Activated CD4-positive, alpha-beta T cell treated with anti-CD3 and anti-CD28 coated beads, Interleukin-2, amount 10 ng/mL, durations not matched to agents 7 days and 5 days (primary cell): ENCODE measurements at places on chromosomes 2 and 18. TPM values are rescaled to one million over a fixed set of nuclear protein-coding genes. Genes with fewer than 3 reads are reported as not detected.

GRCh38 chr2:64860276-64860885 lies 128.8 kb upstream of the SLC1A4 start:
- H3K36me3 ChIP-seq, result no peaks in the 10 kb centered on the region
- no peak overlapping the region for H3K4me3 ChIP-seq
- no peak overlapping the region for H3K27ac ChIP-seq

- H3K36me3 ChIP-seq, result no peaks in the 10 kb centered on the region
- H3K27ac ChIP-seq, result no peak overlapping the region
- H3K4me1 ChIP-seq, result no peaks in the 10 kb centered on the region
- H3K4me3 ChIP-seq, result no peak overlapping the region
- DNase-seq, result no peak
- H3K27me3 ChIP-seq, result peaks cover 12% of the 10 kb centered on the region
Measured at GRCh38 chr2:32958821-32959220, 12.1 kb downstream of the LTBP1 start.

- no peak overlapping the region for H3K27ac ChIP-seq
- no peak for DNase-seq
- H3K4me1 ChIP-seq, result no peaks in the 10 kb centered on the region
- no peak overlapping the region for H3K4me3 ChIP-seq
Measured at GRCh38 chr18:3286159-3286558, 24.2 kb downstream of the MYL12B start.

Gene NFATC1
- total RNA-seq, result 36.9 TPM

DNA sequence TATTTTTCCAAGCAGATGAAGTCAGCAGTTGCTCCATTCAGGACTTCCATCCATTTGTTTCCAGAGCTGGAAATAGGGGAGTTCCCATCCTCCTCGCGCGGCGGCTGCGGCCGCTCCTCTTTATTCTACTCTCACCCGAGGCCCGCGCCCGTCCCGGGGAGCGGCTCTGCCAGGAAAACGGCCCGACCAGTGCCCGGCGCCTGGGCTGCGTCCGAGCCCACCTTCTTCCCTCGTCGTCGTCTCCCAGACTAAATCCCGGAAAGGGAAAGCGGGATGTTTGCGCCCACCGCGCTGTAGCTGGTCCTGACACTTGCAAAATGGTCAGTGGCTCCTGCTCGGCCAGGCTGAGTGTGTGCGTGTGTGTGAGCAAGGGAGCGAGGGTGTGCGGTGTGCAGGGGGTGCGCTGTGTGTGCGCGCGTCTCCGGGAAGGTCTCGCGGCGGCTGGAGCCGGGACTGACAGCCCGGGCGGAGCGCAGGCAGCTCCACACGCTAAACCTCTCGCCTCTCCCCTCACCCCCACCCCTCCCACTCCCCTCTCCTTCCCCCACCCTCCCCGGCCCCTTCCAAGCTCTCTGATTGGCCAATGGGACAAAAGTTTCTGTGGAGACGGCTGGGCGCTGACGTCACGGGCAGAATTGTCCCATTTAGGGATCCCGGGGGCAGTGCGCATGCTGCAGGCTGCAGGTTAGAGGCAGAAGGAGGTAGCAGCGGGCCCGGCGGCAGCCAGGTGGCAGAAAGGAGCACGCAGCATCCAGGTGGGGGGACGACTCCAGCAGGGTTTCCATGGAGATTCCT lies at the start of gene NOL4:
Gene NOL4 (minus strand): TSS at position 491 of the 795 bp plus-strand sequence. CDS start 1,660 bp downstream, outside the sequence.
- H3K27ac ChIP-seq, result peak within 1 kb of the TSS; percentile 25
- no peak within 1 kb of the TSS for H3K4me3 ChIP-seq
- peaks cover 45% of the 10 kb centered on the region for H3K27me3 ChIP-seq
- H3K36me3 ChIP-seq, result peaks cover 1% of the 10 kb centered on the region
- no peaks in the 10 kb centered on the region for H3K4me1 ChIP-seq

DNA sequence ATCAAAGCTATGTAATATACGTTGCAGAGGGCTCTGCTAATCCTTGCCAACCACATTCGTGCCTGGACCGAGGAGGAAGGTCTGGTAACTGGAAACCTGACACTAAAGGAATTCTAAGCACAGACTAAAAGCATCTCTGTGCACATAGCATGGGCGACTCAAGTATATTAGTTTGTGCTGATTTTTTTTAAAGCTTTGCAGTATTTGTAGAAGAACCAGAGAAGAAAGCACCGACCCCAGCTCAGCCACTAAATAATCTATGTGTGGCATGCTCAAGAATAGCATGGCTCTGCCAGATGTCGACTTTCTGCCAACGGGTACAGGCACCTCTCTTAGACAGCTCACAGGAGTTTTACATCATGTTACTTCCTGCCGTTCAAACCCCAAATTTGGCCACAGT lies 73.2 kb upstream of the NRP2 start:
- H3K36me3 ChIP-seq, result no peaks in the 10 kb centered on the region
- no peak for DNase-seq
- H3K4me3 ChIP-seq, result no peak overlapping the region
- H3K27ac ChIP-seq, result no peak overlapping the region
- peaks cover 30% of the 10 kb centered on the region for H3K4me1 ChIP-seq
- peaks cover 16% of the 10 kb centered on the region for H3K27me3 ChIP-seq

Gene PROKR1
- total RNA-seq, result not detected

Gene IL1F10
- total RNA-seq, result not detected

Gene SLC30A3
- total RNA-seq, result 0.23 TPM

GRCh38 chr18:50611529-50611941 lies 51.6 kb downstream of the MAPK4 start:
- no peak overlapping the region for H3K27ac ChIP-seq
- no peaks in the 10 kb centered on the region for H3K36me3 ChIP-seq
- no peak overlapping the region for H3K4me3 ChIP-seq
- H3K27me3 ChIP-seq, result peaks cover 6% of the 10 kb centered on the region
- no peaks in the 10 kb centered on the region for H3K4me1 ChIP-seq

DNA sequence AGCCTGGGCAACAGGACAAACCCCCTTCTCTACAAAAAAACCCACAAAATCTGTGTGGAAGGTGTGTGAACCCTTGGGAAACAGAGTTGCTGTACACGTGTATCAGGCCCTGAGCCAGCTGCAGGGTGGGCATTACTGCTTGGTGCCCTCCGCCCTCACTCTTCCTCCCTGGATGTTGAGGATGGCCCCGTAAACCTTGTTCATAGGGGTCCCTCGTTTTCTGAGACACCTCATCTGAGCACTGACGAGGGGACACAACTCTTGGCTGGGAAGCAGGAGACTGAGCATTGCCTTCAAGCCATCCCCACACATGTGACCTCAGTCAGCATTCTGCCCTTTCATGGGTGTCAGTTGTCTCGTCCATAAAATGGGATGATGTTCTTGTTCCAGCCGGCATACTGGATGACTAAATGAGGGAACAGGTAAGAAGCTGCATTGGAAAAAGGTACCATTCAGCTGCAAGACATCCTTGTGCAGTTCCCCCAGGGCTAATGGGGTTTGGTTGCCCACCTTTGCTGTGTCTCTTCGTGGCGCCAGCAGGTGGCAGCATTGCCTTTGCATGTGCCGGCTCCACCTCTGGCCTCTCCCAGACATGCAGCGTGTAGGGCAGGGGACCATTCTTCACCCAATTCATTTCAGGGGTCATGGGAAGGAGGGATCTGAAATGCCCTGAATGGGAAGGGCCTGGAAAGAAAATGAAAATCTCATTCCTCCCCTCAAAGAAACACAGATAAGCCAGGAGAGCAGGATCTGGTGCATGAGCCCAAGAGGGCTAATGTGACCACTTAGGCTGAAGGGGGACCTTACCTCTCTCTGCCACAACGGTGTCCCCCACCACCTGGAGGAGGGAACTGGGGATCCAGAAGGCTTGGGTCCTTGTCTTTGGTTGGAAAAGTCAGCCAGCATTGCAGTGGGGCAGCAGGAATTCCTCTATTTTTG lies 36.4 kb upstream of the HAAO start:
- peaks cover 12% of the 10 kb centered on the region for H3K27me3 ChIP-seq
- peak; percentile 72 for DNase-seq
- no peak overlapping the region for H3K4me3 ChIP-seq
- no peaks in the 10 kb centered on the region for H3K36me3 ChIP-seq

- peaks cover 3% of the 10 kb centered on the region for H3K27me3 ChIP-seq
- no peaks in the 10 kb centered on the region for H3K36me3 ChIP-seq
- H3K27ac ChIP-seq, result no peak overlapping the region
- no peak overlapping the region for H3K4me3 ChIP-seq
Measured at GRCh38 chr18:45787346-45787745, 38.1 kb upstream of the SIGLEC15 start.

DNA sequence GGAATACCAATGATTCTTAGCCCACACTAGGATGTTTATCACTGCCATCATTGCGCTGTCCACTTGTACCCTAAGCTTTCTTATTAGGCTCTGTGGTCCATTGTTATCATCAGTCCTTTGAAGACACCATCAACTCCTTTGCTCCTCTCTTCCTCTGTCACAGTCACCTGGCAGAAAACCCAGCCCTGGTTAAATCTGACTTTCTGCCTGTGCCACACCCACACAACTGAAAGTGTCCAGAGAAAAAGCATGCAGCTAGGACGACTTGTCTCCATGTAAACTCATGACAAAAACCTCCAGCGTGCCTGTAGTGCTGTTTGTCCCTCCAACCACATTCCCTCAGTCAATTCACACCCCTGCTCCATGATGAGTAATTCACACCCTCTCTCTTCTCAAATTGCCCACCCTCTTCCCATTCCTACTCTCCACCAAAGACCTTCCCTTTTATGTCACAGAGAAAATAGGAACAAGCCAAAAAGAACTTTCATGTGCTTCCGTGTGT lies 297.4 kb upstream of the MGAT5 start:
- H3K27me3 ChIP-seq, result peaks cover 11% of the 10 kb centered on the region
- H3K36me3 ChIP-seq, result no peaks in the 10 kb centered on the region
- H3K27ac ChIP-seq, result no peak overlapping the region
- DNase-seq, result no peak
- no peak overlapping the region for H3K4me3 ChIP-seq

GRCh38 chr2:149877074-149877473 lies 289.5 kb upstream of the MMADHC start:
- H3K27me3 ChIP-seq, result no peaks in the 10 kb centered on the region
- DNase-seq, result no peak
- H3K27ac ChIP-seq, result no peak overlapping the region
- no peaks in the 10 kb centered on the region for H3K4me1 ChIP-seq
- no peaks in the 10 kb centered on the region for H3K36me3 ChIP-seq
- H3K4me3 ChIP-seq, result no peak overlapping the region
